ENCODE measurements at places on chromosomes 4 and X.

- no peak for DNase-seq
Measured at GRCh38 chrX:43064096-43064495, 286.1 kb upstream of the PPP1R2C start.

GRCh38 chr4:7338059-7338452 lies 96.7 kb downstream of the PSAPL1 start:
- no peak for DNase-seq

GRCh38 chr4:174989791-174990190 lies 71.6 kb downstream of the ADAM29 start:
- DNase-seq = no peak

GRCh38 chr4:10081218-10081606 lies 35.4 kb downstream of the WDR1 start:
- no peak for DNase-seq

- DNase-seq = no peak
Measured at GRCh38 chr4:94852616-94853015, 94.9 kb downstream of the BMPR1B start.

DNA sequence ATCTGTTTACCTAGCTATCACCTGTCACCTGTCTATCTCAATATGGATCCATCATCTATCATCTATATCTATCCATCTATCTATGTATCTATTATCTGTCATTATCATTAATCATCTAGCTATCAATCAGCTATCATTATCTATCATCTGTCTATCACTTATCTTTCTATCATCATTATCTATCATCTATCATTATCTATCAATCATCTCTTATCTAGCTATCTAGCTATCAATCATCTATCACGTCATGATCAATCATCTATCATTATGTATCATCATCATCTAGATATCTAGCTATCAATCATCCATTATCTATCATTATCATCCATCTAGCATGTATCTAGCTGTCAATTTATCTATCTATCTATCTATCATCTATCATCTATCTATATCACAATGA lies 7.9 kb downstream of the ARSD start:
- DNase-seq = no peak
